ENCODE measurements at places on chromosomes 7 and 10. TPM values are rescaled to one million over a fixed set of nuclear protein-coding genes. Genes with fewer than 3 reads are reported as not detected.

The VAX1 gene
- total RNA-seq, result not detected

The TAS2R41 gene
- not detected for total RNA-seq

The LAMB4 gene
- total RNA-seq, result 0.13 TPM

The NEURL1 gene
- total RNA-seq, result 1.1 TPM

The SPOCK2 gene
- 0.26 TPM for total RNA-seq

The ATOH7 gene
- under 0.01 TPM for total RNA-seq

The DKK1 gene
- total RNA-seq, result 13.6 TPM

The PNLIP gene
- under 0.01 TPM for total RNA-seq

The PRKRIP1 gene
- 14.7 TPM for total RNA-seq

The CCDC172 gene
- not detected for total RNA-seq

The TMEM270 gene
- not detected for total RNA-seq

The SFTPA1 gene
- not detected for total RNA-seq

The OR13A1 gene
- total RNA-seq, result not detected

The SAMD9L gene
- total RNA-seq, result 0.64 TPM

The UNCX gene
- not detected for total RNA-seq

The SPAG6 gene
- total RNA-seq, result not detected

All from bronchial epithelial cell (primary cell).